ENCODE measurements at places on chromosomes 12 and 14.

- DNase-seq, result no peak
Observed at GRCh38 chr14:55710506-55711041, 130.6 kb downstream of the KTN1 start.

GRCh38 chr12:62660756-62661155 lies 194.1 kb downstream of the MON2 start:
- peak; percentile 86 for DNase-seq

DNA sequence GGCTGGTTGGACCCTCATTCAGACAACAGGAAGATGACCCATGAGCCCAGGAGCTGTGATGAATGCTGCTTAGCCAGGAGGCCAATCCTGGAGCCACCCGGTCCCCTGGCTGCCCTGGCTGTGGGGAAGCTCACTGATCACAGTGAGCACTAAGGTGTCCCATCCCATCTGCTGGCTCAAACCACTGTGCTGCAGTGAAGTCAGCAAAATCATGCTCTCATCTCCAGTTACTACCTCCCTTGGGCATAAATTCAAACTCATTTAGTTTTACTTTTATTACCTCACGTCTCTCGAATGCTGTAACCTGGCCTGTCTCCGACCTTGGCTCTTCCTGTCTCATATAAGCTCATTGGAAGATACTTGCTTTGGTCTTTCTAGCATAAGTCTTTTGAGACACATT lies 112.4 kb downstream of the APAF1 start:
- DNase-seq, result no peak

- peak; percentile 70 for DNase-seq
Observed at GRCh38 chr12:107402041-107403022, 283.3 kb upstream of the PWP1 start.

- no peak for DNase-seq
Observed at GRCh38 chr12:109652233-109652976, 61.2 kb upstream of the FAM222A start.

DNA sequence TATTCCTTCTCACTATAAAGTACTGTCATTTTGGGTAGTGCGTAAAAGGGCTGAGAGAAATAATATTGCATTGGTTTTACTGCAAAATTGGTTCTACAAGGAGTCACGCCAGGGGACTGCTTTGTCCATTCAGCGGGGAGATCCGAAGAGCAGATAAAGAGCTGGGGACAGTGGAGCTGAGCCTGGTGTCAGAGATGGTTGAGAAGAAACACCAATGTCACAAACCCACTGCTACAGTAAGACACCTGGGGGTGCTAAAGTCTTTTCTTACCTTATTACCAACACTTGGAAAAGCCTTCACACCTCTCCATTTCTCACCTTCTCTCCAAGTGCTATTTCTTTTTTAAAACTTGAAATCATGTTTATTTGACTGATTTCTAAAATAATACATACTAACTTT lies 14.1 kb downstream of the IL31 start:
- no peak for DNase-seq

DNA sequence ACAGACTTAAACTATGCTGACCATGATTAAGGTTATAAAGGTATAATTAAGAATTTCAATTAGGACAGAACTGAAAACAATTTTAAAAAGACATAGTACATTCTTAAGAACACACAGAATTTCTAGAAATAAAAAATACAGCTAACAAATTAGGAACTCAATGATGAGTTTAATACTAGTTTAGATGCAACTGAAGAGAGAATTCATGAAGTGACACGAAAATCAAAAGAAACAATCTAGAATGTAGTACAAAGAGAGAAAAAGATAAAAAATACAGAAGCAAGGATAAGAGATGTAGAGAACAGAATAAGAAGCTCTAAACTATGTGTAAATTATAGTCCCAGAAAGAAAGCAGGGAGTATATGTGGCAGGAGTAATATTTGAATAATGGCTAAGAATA lies 187.8 kb upstream of the KRR1 start:
- no peak for DNase-seq

DNA sequence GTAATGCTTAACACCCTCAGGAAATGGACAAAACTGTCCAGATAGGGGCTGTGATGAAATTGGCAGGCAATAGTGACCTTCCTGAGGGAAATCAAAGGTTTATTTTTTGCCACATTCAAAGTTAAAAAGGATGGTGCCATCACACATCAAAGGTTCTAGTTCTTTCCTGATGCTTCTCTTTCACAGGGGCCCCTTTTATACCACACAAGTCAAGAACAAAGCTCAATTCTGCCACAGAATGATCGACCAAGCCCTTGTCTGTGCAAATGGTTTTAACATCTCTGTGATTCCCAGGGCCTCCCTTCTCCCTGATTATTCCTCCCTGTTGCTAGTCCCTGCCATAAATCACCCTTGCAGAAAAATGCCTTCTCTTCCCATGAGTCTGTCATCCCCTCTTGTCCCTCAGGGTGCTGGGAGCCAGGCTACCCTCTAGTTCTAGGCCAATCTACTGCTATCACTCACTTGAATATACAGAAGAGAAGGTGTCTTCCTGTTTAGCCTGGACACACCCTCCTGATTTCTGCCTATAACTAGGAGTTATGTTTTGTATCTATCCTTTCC lies 22.7 kb downstream of the SMCO2 start:
- DNase-seq, result no peak

- DNase-seq, result no peak
Observed at GRCh38 chr12:93825931-93826555, 148.9 kb downstream of the CRADD start.

GRCh38 chr12:43306066-43306465 lies 245.9 kb downstream of the ADAMTS20 start:
- DNase-seq, result peak; percentile 15

DNA sequence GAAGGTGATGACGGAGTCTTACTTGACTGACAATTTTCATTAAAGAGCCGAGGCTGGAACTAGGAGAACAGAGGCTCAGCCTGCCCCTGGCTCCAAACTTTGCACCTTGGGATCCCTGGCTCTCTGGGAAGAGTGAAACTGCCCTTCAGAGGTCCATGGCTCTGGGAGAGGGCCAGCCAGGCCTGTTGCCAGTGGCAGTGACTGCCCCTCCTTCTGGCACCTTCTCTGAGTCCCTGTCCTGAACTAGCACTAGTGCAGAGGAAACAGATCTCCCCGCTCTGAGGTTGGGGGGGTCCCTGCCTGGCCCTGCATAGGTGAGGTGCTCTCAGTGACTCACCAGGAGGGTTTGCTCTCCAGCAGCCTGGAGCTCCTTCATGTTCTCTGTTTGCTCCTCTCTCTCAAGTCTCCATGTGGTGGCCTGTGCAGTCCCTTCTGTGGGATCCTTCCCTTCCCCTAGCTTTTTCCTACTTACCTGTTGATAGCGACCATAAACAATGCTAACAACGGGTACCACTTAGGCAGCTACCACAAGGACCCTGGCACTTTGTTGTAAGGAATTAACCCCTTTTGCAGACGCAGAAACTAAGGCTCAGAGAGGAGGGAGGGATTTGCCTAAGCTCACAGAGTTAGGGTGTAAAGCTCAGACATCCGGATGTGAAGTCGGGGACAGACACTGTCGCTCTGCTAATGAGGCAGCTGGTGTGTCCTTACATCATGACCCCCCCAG lies 22.4 kb downstream of the FAM222A start:
- DNase-seq, result no peak

DNA sequence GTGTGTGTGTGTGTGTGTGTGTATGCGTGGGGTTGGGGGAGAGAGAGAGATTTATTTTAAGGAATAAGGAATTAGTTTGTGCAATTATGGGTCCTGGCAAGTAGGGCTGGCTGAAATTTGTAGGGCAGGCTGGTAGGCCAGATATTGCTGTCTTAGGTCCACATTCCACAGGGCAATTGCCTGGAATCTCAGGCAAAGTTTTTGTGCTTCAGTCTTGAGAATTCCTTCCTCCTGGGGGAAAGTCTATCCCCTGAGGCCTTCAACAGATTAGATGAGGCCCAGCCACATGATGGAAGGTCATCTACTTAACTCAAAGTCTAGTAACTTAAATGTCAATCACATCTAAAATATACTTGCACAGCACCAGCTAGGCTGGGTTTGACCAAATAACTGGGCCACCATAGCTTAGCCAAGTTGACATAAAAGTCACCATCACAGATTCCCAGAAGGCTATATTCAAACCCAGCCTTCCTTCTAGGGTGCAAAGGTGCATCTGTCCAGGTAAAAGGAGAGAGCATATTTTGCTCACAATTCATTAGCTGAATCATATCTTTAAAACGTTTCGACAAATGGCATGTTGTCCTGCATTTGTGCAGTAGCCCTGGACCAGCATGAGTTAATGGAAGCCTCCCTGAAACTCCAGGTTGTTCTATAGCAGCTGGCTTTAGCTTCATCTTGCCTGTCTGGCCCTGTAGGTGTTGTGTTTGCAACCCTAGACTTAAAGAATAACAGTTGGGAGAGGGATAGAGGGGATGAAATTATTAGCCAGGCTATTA lies 63.1 kb downstream of the C14orf132 start:
- no peak for DNase-seq

DNA sequence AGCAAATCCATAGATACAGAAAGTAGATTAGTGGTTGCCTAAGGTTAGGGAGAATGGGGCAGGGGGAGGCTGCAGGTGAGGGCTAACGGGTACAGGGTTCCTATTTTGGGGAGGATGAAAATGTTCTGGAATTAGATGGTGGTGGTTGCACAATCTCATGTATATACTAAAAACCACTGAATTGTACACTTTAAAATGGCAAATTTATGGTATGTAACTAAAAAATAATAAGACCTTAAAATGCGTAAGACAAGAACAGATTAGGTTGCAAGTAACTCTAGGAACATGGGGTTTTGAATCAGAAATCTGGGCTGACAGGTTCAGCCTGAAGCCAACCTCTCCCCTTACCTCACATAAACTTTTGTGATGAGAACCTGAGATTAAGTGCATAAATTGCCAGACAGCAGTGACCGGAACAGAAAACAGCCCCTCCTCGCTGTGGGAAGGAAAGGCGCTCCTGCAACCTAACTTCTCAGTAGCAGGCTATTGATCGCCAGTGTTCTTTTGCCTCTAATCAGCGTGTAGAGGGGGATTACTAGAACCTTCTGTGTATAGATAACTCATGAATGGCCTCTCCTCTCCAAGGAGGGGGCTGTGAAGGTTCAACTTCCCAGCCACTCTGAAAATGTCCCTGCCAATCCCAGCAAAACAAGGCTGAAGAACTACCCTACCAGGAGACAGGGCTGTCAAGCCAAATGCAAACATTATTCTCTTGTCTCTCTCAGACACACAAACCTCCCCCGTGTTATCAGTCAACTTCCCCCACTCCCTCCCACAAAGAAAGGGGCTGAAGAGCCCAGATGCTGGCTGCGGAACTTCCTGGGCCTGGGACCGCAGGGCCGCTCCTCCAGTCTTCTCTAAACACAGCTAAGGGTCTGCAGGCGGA lies 1.9 kb downstream of the SSH1 start:
- DNase-seq, result peak; percentile 47

DNA sequence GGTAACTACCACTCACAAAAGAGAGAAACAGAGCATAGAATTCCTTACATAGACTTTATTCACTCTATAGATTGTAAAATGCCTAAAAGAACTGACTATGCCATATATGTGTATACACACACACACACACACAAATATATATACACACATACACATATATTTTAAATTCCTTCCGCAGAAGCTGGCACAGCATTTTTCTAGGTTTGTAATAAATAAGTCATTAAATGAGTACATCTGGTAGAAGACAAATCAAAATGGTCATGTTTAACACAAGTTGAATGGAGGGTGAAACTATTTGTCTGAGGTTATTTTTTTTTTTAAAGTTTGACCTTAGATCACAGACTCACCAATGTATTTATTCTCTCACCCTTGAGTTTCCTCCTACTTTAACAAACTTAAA lies 58.2 kb downstream of the CCER1 start:
- no peak for DNase-seq

GRCh38 chr14:104294983-104295680 lies 156.7 kb downstream of the KIF26A start:
- DNase-seq, result no peak
